Stimulated activated CD4-positive, alpha-beta T cell treated with anti-CD3 and anti-CD28 coated beads, Interleukin-12 subunit alpha, Interleukin-12 subunit beta, amount 100 ng/mL, for 48 hours (primary cell): ENCODE measurements at places on chromosomes 11 and 22.

- DNase-seq = no peak
Observed at GRCh38 chr11:93059117-93059957, 89.9 kb downstream of the MTNR1B start.

- DNase-seq = no peak
Observed at GRCh38 chr11:47856186-47856585, 8.0 kb upstream of the NUP160 start.

- no peak for DNase-seq
Observed at GRCh38 chr22:30825711-30826505, 131.2 kb downstream of the OSBP2 start.

GRCh38 chr22:32076761-32077084, 33.7 kb downstream of the SLC5A1 start:
- no peak for DNase-seq
